Stimulated activated CD4-positive, alpha-beta T cell treated with anti-CD3 and anti-CD28 coated beads, Interleukin-15, amount 100 ng/mL, for 48 hours (primary cell): ENCODE measurements at places on chromosomes 16 and 17.
A peak's percentile ranks its signal among the peaks of the same experiment; 100 is the strongest.

- no peak for DNase-seq
These were observed 893 bp upstream of the ODF4 start for GRCh38 chr17:8338753-8339140.

DNA sequence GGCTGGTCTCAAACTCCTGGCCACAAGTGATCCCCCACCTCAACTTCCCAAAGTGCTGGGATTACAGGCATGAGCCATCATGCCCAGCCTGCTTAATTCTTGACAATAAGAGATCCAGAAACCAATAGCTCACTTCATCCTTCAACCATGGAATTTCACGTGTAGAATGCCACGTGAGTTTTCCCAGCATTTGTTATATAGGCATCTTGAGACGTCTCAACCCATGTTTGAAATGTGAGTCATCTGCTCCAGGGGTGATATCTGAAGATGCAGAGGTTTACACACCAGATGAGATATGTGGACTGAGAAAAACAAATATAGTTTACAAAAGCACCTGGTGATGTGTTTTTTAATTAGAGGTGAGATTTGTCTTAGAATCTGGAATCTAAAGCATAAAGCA, 7.1 kb downstream of the TEKT3 start:
- DNase-seq: no peak

DNA sequence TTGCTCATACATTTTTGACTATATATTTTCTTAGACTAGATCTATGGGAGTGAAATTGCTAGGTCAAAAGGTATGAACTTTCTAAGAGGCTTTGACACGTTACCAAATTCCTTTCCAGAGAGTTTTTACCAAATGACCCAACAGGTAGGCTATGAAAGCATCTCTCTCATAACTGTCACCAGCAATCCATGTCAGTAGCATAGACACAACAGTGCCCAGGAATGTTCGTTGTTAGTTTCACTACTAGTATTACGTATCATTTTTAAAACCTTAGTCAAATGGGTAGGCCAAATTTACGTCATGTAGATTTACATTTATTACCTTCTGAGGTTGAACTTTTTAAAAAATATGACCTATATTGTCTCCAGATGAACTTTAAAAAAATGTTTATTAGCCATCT, 66.8 kb downstream of the MARCHF10 start:
- DNase-seq: no peak

GRCh38 chr17:352421-353212, at the start of gene RPH3AL:
Gene RPH3AL (minus strand): TSS chr17:352807. CDS start chr17:327543, 25,264 bp downstream.
- DNase-seq: no peak

- DNase-seq: no peak
These were observed 21.4 kb downstream of the ZC3H18 start for GRCh38 chr16:88591577-88592021.

DNA sequence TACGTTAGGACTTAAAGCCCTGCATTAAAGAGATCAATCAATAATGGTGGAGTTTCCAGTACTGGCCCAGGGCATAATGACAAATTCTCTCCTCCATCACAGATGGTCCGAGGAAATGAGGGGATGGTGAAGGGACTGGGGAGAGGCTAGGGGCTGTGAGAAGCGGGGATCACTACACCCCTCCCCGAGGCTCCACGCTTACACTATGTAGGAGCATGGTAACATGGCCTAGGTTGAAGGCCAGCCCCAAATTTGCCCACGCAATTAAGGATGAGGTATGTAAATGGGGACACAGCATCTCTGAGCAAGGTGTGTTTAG, 8.0 kb upstream of the AKTIP start:
- no peak for DNase-seq

- DNase-seq: no peak
These were observed 24.8 kb downstream of the TMC7 start for GRCh38 chr16:19008245-19009169.

- DNase-seq: no peak
These were observed 18.1 kb downstream of the NCOR1 start for GRCh38 chr17:16197276-16197675.

- DNase-seq: no peak
These were observed 36.0 kb downstream of the PGS1 start for GRCh38 chr17:78414178-78415162.

DNA sequence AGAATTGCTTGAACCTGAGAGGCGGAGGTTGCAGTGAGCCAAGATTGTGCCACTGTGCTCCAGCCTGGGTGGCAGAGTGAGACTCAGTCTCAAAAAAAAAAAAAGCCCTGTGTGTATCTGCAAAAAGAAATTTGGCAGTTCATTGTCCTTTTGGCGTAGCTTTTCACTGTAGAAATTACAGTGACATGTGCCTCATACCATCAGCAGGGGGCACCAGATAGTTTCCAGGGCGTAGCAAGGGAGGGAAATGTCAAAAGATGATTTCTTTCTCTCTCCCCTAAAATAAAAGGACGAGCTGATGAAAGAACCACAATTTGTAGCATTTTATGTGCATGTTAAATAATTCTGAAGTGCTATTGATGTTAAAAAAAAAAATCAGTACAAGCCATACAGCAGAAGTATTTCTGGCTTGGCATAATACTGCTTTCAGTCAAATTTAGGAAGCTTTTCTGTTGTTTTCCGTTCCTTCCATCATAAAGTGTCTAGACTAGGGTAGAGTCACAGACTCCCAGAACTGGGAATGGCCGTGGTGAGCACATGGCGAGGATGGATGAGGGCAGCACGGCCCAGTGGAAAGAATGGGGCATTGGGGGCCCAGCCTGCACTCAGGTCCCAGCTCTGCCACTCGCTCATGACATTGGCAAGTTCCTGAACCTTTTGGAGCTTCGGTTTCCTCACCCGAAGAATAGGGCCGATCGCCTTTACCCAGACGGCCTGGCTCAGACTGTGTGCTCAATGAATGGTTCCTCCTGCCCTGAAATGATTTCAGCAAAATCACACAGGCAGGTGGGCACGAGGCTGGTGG, 59.8 kb upstream of the RPH3AL start:
- no peak for DNase-seq

DNA sequence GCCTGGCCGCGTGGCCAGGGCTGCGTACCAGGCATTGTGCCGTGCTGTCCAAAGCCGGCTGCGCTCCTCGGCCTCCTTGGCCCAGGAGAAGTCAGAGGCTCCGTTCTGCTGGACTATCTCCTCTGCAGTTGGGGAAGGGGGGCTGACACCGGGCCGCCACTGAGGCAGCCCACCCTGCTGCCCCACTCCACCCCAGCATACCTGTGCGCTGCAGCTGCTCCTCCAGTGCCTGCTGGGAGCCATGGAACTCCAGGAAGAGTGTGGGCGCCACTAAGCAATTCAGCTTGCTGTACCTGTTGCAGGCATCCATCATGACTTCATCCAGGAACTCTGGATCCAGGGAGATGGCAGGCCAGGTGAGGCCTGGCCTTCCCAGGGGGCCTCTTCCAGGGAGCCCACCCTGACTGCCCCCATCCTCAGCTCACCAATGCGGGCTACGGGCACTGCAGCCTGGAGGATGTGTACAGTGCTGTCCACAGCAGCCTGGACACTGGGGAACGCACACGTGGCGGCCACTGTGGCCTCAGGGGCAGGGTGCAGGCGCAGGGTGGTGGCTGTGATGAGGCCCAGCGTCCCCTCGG, 2.9 kb downstream of the LDHD start:
- no peak for DNase-seq

DNA sequence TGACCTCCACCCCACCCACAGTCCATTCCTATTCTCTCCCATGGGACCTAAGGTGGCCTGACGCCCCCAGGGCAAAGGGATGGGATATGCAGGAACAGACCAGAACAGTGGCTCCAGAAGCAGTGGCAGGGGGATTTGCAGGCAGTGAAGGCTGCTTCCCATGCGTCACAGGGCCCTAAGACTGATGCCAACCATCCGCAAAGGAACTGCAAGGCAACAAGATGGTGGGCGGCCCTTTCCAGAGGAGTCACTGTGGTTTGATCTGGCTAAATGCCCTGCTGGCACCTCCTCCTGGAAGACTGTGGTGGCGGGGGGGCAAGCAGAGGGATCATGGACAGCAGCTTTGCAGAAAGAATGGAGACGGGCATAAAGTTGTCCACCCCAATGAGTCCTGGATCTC, 4.4 kb upstream of the SLC39A11 start:
- no peak for DNase-seq

GRCh38 chr17:58279016-58279711, 1.6 kb downstream of the MPO start:
- no peak for DNase-seq

- no peak for DNase-seq
These were observed 4.7 kb upstream of the SLC13A2 start for GRCh38 chr17:28468781-28469180.

GRCh38 chr17:78761789-78762406, 20.2 kb downstream of the CYTH1 start:
- DNase-seq: no peak

DNA sequence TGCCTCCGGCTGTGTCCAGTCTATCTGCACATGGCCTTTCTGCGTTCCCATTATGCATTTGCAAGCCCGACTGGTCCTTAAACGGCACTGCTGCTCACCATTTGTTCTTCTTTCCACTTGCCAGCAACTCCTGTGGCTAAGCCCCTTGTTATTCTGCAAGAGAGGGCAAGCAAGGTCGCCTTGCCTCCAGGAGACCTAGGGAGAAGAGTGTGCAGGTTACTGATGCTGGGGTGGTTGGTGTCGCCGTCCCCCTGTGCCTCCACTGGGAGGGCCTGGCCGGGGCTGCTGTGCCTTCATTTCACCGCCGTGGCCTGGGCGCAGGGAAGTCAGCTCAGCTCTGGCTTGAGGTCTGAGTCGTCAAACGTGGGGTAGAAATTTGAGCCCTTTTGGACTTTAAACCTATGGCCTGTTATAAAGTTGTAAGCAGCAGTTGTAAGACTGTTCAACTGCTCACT, 12.7 kb downstream of the SLC6A4 start:
- no peak for DNase-seq

GRCh38 chr17:49635121-49635520, 42.8 kb downstream of the SPOP start:
- DNase-seq: no peak

GRCh38 chr16:3054965-3055733, 8.8 kb downstream of the MMP25 start:
- no peak for DNase-seq

GRCh38 chr17:76198702-76199101, 41.6 kb downstream of the RNF157 start:
- DNase-seq: no peak

- DNase-seq: peak; percentile 58
These were observed 115.8 kb downstream of the NPIPB11 start for GRCh38 chr16:29290631-29291247.

GRCh38 chr16:67667453-67667816, 821 bp downstream of the C16orf86 start:
- DNase-seq: no peak

GRCh38 chr16:35296962-35297653, 1837.7 kb downstream of the TP53TG3F start:
- no peak for DNase-seq

DNA sequence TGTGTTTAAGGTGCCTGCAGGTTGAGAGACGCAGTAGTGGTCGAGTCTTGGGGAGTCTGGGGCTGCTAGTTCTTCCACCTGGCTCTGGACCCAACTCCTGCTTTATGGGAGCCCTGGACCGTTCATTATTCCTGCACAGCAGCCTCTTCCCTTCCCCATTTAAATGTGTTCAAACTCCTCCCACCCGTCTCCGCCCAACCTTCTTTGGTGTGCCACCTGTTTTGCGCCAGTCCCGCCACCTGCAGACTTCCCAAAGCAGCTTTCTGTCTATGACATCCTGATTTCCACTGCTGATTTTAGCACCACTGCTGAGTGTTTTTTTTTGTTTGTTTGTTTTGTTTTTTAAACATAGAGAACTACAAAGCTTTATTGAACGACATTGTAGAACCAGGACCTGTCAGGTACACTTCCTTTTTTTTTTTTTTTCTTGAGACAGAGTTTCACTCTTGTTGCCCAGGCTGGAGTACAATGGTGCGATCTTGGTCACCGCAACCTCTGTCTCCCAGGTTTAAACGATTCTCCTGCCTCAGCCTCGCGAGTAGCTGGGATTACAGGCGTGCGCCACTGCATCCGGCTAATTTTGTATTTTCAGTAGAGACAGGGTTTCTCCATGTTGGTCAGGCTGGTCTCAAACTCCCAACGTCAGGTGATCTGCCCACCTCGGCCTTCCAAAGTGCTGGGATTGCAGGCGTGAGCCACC, 12.8 kb downstream of the ADORA2B start:
- no peak for DNase-seq

GRCh38 chr17:83173914-83174361, 94.5 kb downstream of the METRNL start:
- no peak for DNase-seq

DNA sequence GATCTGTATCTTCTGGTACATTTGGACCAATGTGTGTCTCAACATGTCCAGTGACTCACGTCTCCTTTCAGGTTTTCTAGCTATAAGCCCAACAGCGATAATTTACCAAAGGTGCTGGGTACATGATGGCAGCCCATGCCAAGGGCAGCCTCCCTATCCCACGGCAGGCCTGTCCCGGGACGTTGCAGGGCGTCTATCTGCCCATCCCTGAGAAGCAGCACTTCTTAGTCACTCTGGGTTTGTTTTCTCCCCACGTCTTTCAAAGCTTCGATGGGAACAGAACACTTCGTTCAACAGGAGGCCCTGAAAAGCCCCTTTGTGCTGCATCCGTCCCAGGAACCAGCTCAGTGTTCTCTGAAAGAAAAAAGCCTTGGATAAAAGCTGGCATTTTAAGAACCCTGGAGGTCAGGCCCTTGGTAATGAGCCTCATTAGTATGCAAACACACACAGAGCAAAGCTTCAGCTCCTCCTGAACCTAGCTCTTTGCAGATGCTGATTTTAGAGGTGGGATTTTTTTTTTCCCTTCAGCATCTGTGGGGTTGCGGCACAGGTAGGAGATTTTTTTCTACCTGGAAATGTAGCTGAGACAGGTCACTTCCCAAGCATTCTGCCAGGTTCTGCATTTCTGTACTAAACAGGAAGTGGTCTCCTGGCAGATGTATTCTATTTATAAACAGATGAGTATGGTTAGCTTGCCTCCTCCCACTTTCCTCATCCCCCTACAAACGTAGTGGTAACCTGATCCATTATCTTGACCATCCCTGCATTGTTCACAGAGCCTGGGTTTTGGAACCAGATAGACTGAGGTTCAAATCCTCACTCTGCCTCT, 17.5 kb upstream of the MT4 start:
- no peak for DNase-seq

- no peak for DNase-seq
These were observed 1.5 kb downstream of the MYBBP1A start for GRCh38 chr17:4553669-4554068.

GRCh38 chr16:54290833-54291655, 4.5 kb upstream of the IRX3 start:
- DNase-seq: no peak

GRCh38 chr16:88941913-88942909, 34.8 kb downstream of the CBFA2T3 start:
- DNase-seq: no peak
